BE2C (cell line): ENCODE measurements at places on chromosomes 4 and X.

- DNase-seq: no peak
These were observed 6.1 kb downstream of the SLAIN2 start for GRCh38 chr4:48347282-48347921.

GRCh38 chr4:1882850-1883271 lies 11.7 kb downstream of the NSD2 start:
- DNase-seq: no peak

DNA sequence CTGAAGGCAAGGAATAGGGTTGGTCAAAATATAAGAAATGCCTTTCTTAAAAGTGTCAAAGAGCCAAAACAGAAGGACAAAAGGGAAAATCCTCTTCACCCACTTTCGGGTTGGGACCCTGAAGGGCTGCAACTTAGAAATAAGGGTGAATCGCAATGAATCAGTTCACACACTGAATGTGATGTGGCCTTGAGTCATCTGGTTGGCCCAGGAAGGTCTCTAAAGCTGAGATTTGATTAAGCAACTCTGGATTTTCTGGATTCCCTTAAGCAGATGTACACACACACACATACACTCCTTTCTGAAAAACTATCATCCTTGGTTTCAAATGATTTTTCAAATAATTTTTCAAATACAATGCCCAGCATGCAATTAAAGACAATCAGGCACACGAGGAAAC lies 13.1 kb downstream of the TAB3 start:
- no peak for DNase-seq

GRCh38 chr4:100169491-100170485 lies 20.5 kb downstream of the DDIT4L start:
- no peak for DNase-seq

- no peak for DNase-seq
These were observed 390.6 kb downstream of the GPM6A start for GRCh38 chr4:175421506-175421905.

DNA sequence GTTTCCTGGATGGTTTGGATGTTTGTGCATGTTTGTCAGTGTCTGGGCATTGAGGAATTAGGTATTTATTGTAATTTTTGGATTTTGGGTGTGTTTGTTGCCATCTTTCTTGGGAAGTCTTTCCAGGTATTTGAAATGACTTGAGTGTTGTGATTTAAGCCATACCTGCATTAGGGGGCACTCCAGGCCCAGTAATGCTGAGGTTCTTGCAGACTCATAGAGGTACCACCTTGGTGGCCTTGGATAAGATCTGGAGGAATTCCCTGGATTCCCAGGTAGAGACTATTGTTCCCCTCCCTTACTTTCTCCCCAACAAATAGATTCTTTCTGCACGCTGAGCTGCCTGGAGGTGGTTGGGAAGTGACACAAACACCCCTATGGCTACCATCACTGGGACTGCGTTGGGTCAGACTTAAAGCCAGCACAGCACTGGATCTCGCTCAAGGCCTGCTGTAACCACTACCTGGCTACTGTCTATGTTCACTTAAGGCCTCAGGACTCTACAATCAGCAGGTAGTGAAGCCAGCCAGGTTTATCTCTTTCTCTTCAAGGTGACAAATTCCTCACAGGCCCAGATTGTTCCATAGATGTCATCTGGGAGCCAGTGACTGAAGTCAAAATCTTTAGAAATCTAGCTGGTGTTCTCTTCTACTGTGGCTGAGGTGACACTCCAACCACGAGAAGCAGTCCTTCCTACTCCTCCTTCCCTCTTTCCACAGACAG lies 643.6 kb downstream of the PDHA2 start:
- DNase-seq: no peak

DNA sequence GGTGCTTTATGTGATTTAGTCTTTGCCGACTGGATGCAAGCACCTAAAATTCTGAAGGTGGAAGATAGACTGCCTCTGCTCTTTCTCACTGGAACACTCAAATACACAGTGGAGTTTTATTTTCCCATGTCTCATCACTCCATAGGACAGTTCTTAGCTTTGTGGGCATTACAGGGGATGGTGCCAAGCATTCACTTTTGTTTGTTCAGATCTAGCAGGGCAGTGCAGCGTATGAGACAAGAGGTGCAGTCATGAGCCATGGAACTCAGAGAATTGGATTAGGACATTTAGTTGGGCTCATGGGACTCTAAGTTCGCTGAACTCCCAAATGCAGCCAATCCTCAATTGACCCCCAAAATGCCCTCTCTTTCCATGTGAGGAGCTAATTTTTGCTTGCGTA lies 1136.9 kb upstream of the PRKX start:
- DNase-seq: no peak

DNA sequence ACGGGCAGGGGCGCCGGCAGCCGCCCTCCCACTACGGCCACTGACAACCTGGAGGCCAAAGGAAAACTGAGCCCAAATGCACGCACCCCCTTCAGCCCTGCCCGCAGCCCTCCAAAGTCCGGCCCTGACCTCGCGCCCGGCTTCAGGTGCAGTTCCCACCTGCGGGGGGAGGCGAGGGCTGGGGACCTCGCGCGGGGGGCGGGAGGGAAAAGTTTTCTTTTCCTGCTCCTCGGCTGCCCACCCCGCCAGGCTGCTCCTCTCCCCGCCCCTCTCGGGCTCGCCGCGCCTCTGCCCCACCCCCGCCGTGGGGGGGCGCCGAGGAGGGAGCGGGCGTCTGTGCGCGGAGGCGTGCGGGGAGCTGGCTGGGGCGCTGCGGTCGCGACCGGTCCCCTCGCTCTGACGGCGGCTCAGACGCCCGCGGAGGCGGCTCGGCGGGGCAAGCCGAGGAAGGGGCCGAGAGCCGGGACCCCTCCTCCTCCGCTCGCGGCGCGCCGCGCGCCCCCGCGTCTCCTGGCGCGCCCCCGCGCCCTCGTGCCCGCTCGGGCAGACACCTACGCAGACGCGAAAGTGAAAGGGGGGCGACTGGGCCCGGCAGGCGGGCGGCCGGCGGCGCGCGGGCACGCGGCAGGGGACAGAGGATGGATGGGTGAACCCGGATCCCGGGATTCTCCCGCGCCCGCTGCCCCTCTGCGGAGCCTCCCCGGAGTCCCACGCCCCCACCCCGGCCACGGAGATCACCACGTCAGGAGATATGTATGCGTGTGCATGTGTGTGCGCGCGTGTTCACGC lies 3.1 kb upstream of the NR3C2 start:
- DNase-seq: peak; percentile 31

DNA sequence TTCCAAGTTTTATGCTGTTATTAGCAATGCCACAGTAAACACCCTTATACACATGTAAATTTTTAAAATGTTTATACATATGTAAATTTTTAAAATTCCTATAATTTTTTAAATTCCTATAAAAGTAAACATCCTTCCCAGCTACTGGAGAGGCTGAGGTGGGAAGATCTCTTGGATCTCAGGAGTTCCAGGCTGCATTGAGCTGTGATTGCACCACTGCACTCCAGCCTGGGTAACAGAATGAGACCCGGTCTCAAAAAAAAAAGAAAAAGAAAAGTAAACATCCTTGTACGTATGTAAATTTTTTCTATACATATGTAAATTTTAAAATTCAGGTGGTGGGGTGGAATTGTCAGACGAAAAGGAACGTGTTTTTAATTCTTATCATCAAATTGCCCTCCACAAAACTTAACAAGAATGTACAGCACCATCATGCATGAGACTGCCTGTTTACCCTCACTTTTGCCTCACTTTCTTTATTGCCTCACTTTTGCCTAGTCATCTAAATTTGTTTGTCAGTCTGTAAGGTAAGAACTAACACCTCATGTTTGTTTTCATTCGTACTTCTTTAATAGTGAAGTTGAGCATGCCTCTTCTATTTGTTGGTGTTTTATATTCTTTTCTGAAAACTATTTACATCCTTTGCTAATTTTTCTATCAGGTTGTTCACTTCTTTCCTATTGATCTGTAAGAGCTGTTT lies 8.0 kb downstream of the SLC7A3 start:
- no peak for DNase-seq

DNA sequence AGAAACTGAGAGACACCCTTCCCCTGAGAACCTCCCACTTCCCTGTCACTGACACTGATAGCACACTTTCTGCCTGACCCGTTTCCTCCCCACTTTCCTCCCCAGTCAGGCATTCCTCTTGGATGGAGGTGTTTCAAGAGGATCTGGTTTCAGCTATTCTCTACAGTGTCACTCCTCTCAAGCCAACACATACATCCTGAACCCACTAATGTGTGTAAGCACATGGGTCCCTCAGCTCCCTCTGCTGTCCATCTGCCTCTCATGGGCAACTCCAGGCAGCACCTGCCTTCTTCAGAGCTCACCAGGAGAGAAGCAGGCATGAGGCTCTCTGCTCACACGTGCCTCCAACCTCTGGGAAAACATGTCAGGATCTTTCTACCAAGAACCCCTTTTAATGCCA lies 207.6 kb downstream of the NAF1 start:
- no peak for DNase-seq

GRCh38 chr4:54586320-54586955 lies 71.3 kb upstream of the KIT start:
- no peak for DNase-seq

GRCh38 chr4:561426-561825 lies 14.7 kb downstream of the TMEM271 start:
- DNase-seq: no peak

DNA sequence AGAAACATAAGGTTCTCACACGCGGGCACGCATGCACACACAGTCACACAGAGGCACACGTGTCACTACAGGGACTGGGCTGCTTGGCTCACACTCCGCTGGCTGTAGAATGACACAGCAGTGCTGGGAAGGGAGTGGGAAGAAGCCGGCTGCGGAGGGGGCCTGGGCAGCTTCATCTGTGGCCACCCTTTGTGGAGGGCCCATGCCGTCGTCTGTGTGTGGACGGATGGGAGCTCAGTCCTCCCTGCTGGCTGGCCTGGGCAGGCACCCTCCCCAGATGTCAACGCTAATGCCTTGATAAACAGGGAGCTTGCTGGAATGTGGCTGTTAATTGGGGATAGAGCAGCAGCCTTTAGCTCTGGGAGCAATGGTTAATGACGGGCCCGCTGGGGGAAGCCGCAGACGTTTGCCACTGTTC lies 621.1 kb downstream of the BCOR start:
- DNase-seq: no peak

DNA sequence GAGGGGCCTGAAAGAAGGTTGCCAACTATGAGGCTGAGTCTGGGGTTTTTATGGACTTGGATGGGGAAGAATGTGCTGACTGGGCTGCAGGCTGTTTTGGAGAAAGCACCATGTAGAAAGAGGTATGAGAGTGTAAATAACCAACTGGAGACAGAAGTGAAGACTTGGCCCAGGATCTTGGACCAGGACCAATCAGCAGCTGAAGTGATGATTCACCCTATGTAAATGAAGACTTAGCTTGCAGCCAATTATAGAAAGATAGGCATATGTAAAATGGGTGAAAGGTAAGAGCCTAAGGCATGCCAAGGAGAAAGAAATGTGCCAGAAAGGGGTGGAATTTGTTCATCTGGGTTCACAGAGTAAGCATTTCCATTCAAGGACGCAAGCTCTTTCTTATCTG lies 856.7 kb upstream of the PRKX start:
- DNase-seq: no peak

- no peak for DNase-seq
These were observed 31.5 kb downstream of the KLHL8 start for GRCh38 chr4:87188932-87189331.

GRCh38 chr4:159160242-159160641 lies 57.4 kb downstream of the RAPGEF2 start:
- DNase-seq: no peak

GRCh38 chr4:115688961-115689360 lies 575.5 kb upstream of the NDST4 start:
- no peak for DNase-seq

DNA sequence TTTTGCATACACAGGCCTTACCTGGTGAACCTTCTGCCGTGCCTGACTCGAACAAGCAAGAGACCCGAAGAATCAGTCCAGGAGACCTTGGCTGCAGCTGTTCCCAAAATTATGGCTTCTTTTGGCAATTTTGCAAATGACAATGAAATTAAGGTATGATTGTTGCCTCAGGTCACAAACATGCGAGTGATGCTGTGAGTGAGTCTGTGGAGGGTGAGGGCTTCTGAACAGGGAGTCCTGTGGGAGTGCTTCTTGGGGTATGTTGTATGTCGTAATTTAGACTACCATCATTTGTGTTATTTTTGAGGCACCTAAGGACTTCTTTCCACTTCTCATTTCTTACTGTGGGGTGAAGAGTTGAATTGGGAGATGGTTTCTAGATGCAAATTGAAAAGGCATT lies 32.8 kb downstream of the HTT start:
- no peak for DNase-seq

DNA sequence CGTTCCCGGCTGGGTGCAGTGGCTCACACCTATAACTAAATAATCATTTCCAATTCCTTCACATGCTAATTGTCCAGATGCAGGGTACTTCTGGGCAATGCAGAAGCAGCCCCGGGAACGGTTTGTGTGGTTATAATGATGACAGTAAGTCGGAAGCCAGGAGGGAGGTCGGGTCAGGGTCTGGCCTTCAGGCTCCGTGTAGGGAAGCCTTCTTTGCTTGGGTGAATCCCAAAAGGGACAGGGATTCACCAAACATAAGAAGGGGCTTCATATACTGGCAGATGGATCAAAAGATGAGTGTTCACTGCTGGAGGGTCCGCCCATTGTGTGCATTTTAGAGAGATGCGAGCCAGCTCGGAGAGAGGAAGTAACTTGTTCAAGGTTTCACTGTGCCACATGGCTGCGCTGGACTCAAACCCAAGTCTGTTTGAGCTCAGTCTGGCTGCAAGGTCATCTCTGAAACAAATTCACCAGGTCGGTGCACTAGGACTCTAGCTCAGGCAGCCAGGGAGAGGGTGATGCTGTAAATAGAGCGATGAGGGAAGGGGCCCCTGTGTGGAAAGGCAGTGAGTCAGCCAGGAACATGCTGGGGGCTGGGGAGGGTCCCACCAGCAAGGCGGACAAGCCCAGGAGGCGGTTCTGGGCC lies 4.8 kb upstream of the KIAA0232 start:
- no peak for DNase-seq

GRCh38 chr4:88178626-88179231 lies 20.3 kb upstream of the ABCG2 start:
- DNase-seq: no peak

DNA sequence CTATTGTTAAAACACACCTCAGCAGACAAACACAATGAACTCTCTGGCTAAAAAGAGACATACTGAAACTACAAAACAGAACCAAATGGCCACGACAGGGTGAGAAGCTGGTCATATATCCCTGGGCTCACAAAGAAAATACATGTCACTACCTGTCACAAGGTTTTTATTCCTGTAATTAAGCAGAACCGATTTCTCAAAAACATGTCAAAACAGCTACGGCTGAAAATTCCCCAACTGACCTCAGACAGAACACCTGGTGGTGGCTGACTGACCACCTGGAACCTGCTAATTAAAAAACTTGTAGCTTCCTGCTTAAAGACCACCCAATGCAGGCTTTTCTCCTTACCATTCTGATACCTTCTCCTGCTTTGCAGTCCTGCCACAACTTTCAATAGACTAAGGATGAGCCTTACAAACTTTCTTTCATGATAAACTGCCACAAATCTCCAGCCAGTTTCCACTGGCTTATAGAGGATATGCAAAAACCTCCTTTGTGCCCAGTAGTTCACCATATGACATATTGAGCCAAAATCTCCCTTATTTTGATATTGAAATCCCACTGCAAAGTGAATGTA lies 571.9 kb downstream of the SPOCK3 start:
- DNase-seq: no peak
